ACHN (cell line): ENCODE measurements at places on chromosomes 6 and 20.

GRCh38 chr20:60055740-60056139 lies 97.5 kb downstream of the CDH26 start:
- no peak for DNase-seq

DNA sequence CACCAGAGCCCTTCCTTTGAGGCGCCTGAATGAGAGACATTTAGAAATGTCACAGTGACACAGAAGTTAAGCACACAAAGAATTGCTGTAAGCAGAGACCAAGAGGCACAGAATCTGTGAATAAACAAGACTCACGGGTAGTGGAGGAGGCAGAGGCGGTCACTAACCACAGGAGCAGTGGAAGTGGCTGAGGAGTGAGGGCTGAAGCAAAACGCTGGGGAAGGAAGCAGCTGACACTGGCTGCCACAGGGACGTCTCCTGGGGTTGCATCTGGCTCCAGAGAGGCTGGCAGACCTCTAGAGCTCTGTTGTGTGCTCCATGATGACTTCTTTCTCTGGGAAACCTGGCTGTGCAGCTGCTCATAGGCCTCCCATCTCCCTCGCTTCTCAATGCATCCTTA lies 65.0 kb upstream of the SLC2A12 start:
- no peak for DNase-seq

DNA sequence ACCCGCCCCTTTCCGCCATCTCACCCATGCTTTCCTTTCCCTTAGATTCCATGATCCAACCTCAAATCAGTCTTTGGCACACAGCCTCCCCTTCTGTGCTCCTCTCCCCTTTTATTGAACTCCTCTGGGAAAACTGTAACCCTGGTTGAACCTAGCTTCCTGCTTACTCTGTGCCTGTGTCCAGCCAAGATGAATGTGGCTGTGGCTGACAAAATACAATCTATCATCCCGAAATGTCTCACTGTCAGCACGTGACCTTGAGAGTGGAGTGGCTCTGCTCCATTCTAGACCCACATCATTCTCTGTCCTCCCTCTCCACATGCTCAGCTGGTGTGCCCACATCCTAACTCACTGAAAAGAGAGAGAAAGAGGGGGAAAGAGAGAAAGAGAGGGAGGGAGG lies 11.0 kb downstream of the NCR2 start:
- no peak for DNase-seq

- no peak for DNase-seq
These were observed 81.6 kb upstream of the KHDRBS2 start for GRCh38 chr6:62367601-62368000.

DNA sequence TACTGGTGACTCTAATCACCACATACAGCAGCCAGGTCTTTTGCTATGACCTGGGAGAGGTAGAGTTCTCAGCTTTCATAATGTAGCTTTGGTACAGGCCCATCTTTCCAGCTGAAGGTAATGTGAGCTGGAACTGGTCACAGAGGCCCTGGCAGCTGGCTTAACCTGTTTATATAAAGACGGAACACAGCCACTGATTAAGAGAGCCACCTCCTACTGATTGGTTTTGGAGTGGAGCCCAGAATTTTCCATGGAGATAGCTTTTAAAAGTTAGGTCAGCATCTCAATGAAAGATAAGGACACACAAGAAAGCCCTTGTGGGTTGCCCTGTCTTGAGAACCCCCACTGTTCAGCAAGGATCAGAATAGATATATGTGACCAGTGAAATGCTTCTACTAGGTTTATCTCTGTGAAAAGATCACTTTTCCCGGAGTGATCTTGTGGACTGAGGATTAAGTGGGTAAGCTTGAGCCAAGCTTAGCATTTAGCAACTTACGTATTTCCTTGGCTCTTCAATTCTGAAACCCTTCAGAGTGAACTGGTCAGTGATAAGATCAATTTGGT lies 213.7 kb upstream of the CITED2 start:
- DNase-seq, result no peak
